ENCODE measurements at places on chromosomes 2 and 18.

DNA sequence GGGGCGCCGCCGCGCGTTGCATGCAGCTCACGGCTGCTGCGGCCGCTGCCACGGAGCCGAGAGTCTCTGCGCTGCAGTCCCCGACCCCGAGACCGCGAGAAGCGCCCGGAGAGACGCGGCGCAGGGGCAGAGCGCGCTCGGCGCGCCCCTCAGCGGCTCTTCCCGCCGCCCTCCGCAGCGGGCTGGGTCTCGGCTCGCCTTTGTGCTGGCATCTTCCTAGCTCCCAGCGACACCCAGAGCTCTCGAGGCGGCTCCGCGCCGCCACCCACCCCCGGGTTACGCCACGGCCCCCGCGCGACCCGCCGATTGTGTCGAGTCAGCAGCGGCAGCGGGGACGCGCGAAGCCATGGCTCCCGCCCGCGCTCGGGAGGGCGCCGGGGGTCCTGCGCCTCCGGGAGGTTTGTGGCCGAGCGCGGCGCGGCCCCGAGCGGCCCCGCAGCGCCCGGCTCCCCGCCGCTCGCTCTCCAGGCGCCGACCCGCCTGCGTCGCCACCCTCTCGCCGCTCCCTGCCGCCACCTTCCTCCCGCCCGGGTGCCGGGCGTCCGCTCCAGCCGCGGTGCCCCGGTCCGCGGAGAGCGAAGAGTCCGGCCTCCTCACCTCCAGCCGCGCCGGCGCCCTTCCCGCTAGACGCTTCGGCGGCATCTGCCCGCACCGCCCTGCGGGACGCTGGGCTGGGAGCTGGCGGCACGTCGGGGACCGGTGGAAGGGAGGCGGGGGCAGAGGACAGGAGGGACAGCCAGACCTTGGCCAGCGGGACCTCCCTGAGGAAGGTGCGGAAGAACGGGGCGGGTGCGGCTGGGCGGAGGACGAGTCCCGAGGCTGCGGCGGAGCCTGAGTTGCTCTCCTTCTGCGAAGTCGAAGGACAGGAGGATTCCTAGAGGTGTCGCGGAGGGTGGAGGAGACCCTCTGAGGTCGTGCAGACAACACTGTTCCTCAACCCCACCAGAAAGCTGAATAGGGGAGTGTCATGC, 46.3 kb upstream of the CCDC150 start:
- H3K27ac ChIP-seq, result no peak within 1 kb of the TSS
- no peaks in the 10 kb centered on the region for H3K36me3 ChIP-seq
- DNase-seq, result no peak
- peak within 1 kb of the TSS; percentile 39 for H3K4me3 ChIP-seq
- peaks cover 15% of the 10 kb centered on the region for H3K27me3 ChIP-seq

GRCh38 chr2:52467189-52467588, 1300.4 kb upstream of the CHAC2 start:
- H3K4me1 ChIP-seq, result no peaks in the 10 kb centered on the region
- H3K27me3 ChIP-seq, result no peaks in the 10 kb centered on the region

DNA sequence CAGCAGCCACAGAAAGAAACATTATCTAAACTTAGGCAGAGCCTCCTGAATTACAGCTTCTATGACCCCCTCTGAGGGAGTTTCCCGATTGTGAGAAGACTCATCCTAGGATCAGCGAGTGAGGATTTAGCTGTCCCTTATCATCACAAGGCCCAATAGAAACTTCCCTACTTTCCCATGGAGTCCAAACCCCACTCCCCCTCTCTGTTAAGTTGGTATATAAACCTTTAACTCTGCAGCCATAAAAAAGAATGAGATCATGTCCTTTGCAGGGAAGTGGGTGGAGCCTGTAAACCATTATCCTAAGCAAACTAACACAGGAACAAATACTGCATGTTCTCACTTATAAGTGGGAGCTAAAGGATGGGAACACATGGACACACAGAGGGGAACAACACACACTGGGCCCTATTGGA, 78.8 kb downstream of the MYL12B start:
- no peak overlapping the region for H3K4me3 ChIP-seq
- DNase-seq, result no peak
- no peaks in the 10 kb centered on the region for H3K36me3 ChIP-seq
- no peak overlapping the region for H3K27ac ChIP-seq
- H3K27me3 ChIP-seq, result no peaks in the 10 kb centered on the region

- H3K4me3 ChIP-seq, result no peak overlapping the region
- H3K27me3 ChIP-seq, result no peaks in the 10 kb centered on the region
- H3K36me3 ChIP-seq, result peaks cover 81% of the 10 kb centered on the region
- H3K4me1 ChIP-seq, result no peaks in the 10 kb centered on the region
These were observed 68.2 kb upstream of the STON1 start for GRCh38 chr2:48461721-48462120.

- H3K4me3 ChIP-seq, result peak overlapping the region; percentile 79
- peak overlapping the region; percentile 95 for H3K27ac ChIP-seq
- no peaks in the 10 kb centered on the region for H3K27me3 ChIP-seq
- no peaks in the 10 kb centered on the region for H3K36me3 ChIP-seq
- H3K4me1 ChIP-seq, result peaks cover 38% of the 10 kb centered on the region
- DNase-seq, result no peak
These were observed 928 bp downstream of the NAGK start for GRCh38 chr2:71069376-71069775.

GRCh38 chr2:230798769-230799399, 65.9 kb upstream of the ITM2C start:
- no peak for DNase-seq
- no peak overlapping the region for H3K4me3 ChIP-seq
- no peaks in the 10 kb centered on the region for H3K27me3 ChIP-seq

- DNase-seq, result no peak
- H3K4me3 ChIP-seq, result no peak overlapping the region
- H3K27ac ChIP-seq, result no peak overlapping the region
These were observed 393.8 kb upstream of the LYPD1 start for GRCh38 chr2:133063775-133064174.

- peaks cover 22% of the 10 kb centered on the region for H3K27me3 ChIP-seq
- no peak within 1 kb of the TSS for H3K4me3 ChIP-seq
- H3K4me1 ChIP-seq, result peaks cover 20% of the 10 kb centered on the region
These were observed at the start of gene PAX8 for GRCh38 chr2:113278742-113279139. Gene PAX8 (minus strand): TSS chr2:113278921. CDS start chr2:113278394, 527 bp downstream.

Data from effector memory CD4-positive, alpha-beta T cell (primary cell).